Cortex of kidney (tissue), 1 donor: ENCODE measurements at places on chromosomes 12 and 14.

- no peak for DNase-seq
Observed at GRCh38 chr12:76927170-76927784, 48.5 kb upstream of the CSRP2 start.

DNA sequence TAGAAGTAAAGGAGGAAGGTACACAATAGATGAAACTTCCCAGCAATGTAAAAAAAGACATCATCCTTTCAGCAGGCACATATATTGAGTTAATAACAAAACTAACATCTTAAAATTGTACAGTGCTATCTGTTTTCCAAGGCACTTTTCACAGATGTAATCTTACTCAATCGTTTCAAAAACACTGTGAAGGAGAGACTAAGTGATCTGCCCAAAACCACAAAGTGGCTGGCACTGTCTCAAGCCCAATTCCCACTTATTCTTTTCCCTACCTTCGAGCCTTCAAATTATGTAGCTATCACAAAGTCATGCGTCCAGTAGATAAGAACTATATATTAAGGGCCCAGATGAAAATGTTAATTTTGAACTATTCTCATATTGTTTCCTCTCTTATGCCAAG lies 193.6 kb upstream of the RASSF8 start:
- DNase-seq = no peak

DNA sequence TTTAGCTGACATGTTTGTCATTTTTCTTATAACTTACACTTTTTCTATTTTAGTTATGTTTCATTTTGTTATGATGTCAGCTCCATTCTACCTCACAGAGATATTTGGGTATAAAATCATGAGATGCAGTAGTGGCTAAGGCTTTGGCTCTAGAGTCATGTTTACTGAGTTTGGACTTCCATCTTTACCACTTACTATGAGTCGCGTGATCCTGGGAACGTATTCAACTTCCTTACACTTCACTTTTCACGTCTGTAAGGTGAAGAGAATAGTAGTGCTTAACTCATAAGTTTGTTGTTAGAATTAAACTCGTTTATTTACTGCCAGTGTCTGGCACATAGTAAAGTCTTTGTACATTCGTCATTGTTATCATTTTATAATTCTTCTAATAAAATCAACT lies 126.3 kb downstream of the ERC1 start:
- no peak for DNase-seq

DNA sequence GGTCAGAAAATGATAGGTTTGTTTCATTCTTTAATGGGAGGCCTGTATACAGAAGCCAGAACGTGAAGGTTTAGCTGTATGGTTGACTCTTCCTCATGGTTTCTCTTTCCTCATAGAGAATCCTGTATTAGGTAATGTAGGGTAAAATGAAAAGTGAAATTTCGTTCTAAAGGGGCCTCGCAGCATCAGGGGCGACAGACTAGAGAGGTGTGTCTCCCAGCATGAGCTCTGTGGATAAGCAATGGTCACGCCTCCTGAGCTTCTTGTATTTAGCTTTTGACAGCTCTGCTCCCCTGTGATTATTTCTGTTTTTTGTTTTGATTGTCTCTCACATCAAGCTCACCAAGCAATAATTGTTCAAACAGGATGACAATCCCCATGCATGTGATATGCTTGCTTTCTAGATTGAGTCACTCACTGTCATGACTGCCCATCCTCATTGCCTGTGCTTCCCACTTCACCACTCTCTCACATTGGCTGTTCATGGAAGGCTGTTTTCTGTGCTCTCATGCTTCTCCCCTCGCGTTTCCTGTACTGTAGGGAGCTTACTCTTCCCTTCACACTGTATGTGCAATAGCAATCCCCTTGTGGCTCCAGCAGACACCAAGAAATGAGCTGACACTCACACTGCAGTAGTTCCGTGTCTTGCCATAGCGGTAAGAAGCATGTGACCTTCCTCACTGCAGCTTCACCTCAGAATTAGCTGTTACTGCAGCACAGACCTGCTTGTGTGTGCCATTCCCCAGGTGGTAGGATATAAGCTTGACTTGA lies 44.0 kb downstream of the RAD52 start:
- DNase-seq = no peak

DNA sequence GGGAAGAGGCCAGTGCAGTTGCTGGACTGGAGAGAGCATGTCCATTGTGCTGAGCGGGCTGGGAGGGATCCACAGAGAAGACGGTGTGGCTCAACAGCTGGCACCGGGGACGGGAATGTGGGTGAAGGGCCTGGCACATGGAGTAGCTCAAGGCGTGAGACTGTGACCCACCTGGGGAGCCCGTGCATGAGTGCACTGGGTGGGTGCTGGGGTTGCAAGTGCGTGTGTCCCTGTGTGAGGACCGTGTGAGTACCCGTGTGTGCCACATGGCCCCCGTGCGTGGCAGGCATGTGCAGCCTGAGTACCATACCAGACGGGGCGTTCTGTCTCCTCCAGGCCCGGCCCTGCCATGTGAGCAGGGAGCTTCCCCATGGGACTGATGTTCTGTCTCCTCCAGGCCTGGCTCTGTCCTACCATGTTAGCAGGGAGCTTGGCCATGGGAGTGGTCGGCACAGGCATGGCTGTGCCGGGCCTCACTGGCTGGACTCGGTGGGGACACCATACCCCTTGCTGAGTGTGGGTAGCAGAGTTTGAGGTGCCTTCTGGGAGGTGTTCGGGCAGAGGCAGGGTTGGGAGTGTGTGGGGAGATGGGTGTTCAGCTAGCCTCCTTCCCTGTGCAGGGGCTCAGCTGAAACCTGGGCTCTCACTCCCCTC lies 234.4 kb downstream of the TMEM121 start:
- no peak for DNase-seq

DNA sequence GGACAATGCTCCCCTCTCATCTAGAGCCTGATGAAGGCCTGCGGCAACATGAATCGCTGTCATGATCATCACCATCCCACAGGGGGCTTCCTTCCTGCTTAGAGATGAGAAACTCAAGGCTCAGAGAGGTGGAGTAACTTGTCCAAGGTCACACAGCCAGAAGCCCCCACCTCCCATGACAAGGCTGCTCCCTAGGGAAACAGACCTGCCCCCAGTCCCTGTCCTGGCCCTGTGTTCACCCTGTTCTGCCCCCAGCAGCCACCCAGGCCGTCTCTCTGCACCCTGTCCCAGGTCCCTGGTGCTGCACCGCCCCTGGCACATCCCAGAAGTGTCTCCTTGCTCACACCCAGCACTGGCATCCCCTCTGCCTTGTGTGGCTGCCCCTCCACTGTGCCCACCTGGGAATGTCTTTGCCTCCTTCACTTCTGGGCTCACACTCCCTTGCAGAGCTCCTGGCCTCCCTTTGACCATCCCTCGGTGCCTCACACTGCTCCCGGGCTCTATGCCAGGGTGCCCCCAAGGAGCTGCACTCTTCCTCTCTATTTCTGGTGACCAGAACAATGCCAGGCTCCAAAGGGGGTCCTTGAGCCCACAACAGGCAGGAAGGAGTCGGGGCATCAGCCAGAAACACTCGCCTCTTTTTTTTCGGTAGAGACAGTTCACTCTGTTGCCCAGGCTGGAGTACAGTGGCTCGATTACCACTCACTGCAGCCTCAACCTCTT lies 70.5 kb downstream of the BCL11B start:
- no peak for DNase-seq

GRCh38 chr14:69643430-69644200 lies 32.2 kb downstream of the SUSD6 start:
- no peak for DNase-seq

DNA sequence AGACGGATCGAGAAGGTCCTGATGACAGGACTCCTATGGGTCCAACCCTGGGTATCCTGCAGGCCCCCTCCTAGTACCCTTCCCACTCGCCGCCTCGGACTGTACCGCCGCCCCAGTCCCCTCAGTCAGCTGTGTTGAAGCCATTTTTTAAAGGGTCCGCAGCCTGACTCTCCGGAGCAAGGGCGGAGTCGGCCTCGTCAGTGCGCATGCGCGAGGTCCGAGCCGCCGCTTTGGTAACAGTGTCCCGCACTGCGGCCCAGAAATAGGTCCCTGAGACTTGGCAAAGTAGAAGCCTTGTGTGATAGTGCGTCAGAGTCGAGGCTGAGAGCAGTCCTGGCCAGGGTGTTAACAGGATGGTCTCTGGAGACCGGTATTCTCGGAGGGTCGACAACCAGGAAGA lies 769.0 kb upstream of the ALG10B start:
- DNase-seq = no peak

- DNase-seq = no peak
Observed at GRCh38 chr12:116667752-116668151, 70.1 kb downstream of the SPRING1 start.

DNA sequence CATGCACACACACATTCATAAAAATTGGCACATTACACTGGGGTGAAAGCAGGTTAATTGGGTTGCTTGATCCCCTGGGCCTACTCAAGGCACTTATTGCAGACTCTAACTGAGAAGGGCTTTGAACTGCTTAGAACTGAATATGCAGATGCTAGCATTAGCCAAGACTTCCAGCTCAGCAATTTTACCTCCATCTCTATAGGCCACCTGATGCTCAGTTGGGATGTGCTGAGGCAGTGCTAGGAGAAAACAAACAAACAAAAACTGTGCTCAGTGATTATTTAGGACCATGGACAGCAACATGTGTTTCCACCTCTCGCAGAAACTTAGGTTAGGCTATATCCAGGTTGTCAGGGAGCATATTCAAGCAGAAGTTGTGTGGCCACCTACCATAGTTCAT lies 124.8 kb upstream of the WSCD2 start:
- DNase-seq = no peak

GRCh38 chr12:1915082-1915968 lies 3.1 kb downstream of the CACNA2D4 start:
- no peak for DNase-seq

DNA sequence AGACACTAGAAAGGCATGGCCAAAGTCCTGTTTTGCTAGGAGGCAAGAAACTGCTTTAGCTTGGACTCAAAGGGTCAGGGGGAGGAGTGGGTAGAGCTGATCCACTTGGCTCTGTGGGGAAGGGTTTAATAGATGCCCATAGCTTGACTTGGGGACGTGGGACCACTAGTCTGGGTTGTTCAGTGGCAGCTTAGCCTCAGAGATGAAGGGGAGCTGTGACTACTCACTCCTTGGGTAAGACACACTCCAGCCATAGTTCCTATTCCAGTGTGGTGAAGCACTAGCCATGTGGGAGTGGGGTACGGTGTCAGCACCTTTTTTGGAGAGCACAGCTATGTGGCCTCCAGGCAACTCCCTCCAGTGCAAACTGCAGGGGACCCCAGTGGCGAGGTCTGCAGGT lies 257.3 kb downstream of the TMEM121 start:
- no peak for DNase-seq

DNA sequence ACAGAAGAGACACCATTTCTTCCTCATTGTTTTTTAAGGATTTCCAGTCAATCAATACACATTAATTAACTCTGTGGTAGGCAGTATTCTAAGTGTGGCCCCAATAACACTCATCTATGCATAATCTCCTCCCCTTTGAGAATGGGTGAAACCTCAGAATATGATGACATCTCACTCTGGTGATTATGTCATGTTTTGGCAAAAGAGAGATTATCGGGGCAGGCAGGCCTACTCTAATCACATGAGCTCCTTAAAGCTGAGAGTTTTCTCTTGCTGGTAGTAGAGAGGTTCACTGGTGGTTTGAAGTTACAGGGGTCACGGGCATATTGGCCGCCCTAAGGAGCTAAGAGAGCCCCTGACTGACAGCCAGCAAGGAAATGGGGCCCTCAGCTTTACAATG lies 7.1 kb upstream of the LGMN start:
- DNase-seq = no peak

- DNase-seq = no peak
Observed at GRCh38 chr12:2732290-2732689, 62.5 kb upstream of the FKBP4 start.

DNA sequence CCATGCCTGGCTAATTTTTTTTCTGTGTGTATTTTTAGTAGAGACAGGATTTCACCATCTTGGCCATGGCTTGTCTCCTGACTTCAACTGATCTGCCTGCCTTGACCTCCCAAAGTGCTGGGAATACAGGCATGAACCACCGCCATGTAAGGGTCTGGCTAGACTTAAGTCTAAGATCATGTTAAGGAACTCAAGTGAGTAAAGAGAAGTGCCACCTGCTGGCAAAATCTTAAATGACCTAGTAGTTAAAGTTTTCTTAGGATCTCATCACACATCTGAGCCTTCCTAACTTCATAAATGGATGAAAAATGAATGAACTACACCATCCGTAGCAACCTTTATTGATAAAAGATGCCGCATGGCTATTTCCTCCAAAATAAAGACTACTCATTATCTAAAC lies 1.7 kb upstream of the C12orf56 start:
- DNase-seq = no peak
